Ascending aorta (tissue), 2 donors: ENCODE measurements at places on chromosomes 4 and X. TPM values are rescaled to one million over a fixed set of nuclear protein-coding genes. Genes with fewer than 3 reads are reported as not detected.
A peak's percentile ranks its signal among the peaks of the same experiment; 100 is the strongest.

DNA sequence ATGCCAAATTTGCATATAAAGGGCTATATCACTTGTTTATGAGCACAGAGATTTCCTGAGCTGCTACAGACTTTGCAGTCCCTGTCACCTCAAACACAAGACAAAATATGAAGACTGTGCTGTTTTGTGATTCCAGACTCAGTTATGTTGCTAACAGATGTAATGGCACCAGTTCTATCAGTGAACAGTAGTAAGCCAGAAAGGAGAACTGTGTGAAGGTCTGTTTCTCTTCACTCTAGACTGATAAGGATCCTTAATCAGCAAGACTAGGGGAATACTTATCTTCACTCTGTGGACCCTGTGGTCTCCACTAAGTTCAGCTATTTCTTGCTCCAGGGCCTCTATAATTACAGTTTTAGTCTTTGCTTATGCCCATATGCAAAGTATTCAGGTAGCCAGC lies 82.7 kb downstream of the ANXA5 start:
- DNase-seq, result no peak

DNA sequence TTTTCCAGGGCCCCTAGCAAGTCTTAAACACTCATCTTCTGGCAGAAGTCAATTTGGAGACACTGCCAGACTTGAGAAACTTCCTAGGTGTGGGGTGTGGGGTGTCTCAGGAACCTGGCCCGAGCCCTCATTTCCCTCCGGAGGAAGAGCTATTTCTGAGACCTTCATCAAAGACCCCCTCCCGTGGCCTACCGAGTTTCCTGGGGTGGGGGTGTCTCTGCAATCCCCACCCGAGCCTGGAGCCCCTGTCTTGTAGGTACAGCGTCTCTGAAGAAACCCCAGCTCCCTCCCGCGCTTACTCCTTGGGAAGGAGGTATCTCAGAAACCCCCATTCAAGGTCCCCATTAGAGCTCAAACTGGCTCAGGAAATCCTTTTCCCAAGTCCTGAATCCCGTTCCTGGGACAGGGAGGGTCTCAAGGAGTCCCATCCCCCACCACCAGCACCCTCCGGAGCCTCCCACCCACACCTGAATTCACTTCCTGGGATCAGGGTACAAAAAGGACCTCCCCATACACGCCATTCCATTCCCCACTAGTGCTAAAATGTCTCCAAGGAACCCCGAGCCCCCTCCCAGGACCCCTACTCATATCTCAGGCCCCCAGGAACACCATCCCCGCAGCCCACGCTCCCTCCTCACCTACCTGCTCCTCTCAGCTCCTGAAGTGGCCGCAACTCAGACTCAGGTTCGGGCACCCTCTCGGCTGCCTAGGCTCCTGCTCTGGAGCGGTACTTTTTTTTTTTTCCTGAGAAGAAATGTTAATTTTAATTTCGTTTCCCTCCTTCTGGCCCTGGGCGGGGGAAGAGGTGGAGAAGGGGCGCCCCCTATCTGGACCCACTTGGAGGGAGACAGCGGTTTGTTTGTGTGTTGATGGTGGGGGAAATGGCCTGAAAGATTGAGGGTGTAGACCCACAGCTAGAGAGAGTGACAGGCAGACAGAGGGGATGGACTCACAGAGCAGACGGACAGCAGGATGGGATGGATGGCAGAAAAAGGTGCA lies 1.1 kb downstream of the SLC38A5 start:
- no peak for DNase-seq

GRCh38 chr4:101197350-101197749 lies 150.0 kb downstream of the PPP3CA start:
- no peak for DNase-seq

- DNase-seq, result peak; percentile 89
These were observed 782 bp upstream of the NEK1 start for GRCh38 chr4:169612871-169613859.

FGFBP1 gene
- total RNA-seq, result not detected
